ENCODE measurements at places on chromosomes 7 and 10.

GRCh38 chr7:91330866-91331265 is 66.6 kb downstream of the FZD1 start:
- DNase-seq = no peak

DNA sequence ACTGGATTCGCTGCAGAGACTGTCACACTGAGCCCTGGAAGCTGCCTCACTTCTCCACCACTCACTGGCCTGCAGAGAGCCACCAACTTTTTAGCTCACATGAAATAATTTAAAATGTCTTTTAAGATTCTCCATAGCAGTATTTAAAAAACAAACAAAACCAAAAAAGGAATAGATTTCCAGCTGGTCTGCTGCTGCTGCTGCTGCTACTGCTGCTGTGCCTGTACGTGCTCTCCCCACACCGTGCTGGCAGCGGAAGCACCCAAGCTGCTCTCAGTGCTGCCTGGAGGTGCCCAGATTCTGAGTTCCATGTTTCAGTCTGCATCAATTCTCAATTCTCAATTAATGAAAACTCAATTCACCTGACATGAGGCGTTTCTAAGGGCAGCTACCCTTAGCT is 146.0 kb downstream of the USP6NL start:
- no peak for DNase-seq

GRCh38 chr10:21673668-21674067 is 139.6 kb downstream of the MLLT10 start:
- no peak for DNase-seq

DNA sequence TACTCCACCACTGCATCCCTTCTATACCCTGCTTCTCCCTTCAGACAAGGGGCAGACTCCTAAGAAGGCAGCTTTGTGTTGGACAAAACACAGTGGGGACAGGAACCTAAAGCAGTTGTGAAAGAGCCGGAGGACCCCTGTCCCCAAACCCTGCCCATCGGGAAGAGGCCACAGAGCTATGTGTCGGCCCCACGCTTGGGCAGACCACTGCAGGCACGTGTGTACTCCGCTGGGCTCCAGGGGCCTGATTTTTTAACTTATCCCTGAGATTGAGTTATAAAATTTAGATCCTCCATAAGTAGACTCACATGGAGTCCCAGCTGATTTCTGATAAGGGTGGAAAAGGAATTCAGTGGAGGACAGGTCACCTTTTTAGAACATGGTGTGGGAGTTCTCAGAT is 310.5 kb downstream of the ADARB2 start:
- DNase-seq = no peak

GRCh38 chr10:5583525-5584175 is 58.9 kb downstream of the CALML3 start:
- no peak for DNase-seq

DNA sequence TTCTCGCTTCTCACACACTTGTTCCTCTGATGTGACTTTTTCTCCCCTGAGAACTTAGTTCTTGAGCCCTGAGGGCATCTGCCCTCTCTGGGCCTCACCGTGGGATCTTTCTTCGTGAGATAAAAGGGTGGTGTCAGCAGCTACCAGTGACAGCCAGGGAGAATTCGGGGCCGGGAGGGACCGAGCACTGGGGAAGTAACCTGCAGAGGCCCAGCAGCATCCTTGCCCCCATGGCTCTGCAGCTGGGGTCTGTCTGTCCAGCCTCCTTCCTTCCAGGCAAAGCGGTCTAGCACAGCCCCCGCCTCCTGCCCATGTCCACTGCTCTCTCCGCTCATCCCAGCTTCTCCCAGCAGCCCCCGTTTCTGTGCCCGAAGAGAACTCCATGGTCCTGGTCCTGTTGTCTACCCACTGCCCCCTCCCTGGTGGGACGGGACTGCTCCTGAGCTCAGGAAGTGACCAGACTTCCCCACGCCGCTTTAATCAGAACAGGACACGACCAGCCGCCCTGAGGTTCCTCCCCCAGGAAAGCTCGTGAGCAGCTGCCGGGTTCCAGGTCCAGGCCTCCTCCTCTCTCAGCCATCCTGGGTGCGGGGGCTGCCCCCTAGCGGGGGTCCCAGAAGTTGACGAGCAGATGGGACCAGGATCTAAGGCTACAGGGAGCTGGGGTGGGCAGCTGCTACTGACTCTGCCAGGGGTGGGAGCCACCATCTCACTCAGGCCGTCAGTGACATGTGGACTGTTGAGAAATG is 187.5 kb downstream of the WDR37 start:
- no peak for DNase-seq

DNA sequence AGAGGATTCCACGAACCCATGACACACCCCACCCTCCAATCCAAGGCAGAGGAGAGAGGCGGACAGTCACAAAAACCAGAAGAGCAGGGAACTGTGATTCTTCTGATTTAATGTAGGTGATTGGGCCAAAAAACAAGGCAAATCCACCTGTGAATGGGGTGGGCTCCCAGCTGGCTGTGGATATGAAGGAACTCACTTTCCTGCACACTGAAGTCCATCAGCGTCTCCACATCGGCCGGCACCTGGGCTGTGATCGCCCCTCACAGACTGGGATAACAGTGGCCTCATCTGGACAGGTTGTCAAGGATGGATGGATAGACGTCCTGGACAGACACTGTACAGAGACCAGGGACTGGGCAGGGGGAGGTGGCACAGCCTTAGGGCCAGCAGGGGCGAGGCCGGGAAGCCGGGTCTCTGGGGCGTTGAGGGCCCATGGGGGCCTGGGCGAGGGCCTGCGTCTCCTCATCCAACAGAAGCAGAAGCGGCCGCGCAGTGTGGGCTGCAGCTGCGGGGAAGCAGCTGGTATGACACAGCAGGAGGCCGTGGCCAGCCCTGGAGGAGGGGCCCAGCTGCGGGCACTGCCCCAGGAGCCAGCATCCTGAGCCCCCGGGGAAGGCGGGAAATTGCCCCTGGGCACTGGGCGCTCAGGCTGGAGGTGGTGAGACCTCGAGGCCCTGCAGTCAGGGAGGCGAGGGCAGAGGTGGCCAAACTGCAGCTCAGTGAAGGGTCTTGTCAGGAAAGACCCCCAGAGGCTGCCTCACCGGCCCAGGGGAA is 54.2 kb downstream of the DIP2C start:
- DNase-seq = no peak

DNA sequence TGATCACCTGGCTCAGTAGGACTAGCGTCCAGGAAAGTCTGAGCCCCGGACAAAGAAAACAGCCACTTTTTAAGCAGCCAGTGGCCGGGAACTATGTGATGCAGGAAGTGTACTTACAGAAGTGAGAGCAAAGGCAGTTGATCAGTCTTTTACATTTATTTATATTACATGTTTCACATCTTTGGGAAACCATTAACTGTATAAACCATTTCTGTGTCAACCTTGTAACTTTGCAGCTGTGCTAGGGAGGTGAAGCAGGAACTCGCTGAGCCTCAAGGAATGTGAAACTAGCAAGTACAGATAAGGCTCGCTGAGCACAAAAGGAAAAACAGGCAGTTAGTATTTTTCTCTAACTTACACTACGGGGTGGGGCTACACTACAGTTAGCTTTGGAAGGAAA is 39.9 kb upstream of the HECW1 start:
- no peak for DNase-seq

DNA sequence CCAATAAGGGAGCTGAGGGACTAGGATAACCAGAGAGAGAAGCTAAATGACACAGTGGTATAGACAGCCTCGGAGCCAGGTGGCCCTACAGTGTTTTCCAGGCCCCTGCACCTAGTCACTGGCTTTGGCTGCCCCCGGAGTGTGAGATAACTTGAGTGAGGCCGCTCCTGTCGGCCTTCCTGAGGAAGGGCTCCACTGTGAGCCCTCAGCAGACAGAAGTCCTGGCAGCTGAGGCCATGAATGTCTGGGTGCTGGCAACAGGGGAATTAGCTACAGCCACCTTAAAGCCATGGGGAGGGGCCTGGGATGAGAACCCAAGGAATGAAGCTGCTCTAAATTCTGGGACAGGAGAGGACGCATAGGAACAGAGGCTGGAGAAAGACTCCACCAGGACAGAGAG is 4.6 kb upstream of the GDF10 start:
- no peak for DNase-seq

DNA sequence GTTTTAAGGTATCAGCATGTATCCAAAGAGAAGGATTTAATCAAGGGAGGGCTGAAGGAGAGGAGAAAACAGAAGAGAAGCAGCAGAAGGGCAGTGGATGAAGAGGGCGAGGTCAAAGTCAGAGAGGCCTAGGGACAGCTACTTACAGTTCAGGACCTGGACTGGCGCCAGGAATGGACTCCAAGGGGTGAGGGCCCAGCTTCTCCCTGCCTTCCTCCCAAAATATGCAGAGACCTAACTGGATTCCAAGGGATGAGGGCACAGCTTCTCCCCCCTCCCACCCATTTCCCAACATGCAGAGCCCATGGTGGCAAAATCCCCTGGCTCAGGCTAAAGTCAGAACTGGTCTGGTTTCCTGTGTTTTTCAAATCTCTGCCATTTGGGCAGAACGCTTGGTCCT is 3.4 kb upstream of the TCF7L2 start:
- DNase-seq = no peak

GRCh38 chr7:131194070-131194865 is 133.4 kb upstream of the MKLN1 start:
- no peak for DNase-seq

DNA sequence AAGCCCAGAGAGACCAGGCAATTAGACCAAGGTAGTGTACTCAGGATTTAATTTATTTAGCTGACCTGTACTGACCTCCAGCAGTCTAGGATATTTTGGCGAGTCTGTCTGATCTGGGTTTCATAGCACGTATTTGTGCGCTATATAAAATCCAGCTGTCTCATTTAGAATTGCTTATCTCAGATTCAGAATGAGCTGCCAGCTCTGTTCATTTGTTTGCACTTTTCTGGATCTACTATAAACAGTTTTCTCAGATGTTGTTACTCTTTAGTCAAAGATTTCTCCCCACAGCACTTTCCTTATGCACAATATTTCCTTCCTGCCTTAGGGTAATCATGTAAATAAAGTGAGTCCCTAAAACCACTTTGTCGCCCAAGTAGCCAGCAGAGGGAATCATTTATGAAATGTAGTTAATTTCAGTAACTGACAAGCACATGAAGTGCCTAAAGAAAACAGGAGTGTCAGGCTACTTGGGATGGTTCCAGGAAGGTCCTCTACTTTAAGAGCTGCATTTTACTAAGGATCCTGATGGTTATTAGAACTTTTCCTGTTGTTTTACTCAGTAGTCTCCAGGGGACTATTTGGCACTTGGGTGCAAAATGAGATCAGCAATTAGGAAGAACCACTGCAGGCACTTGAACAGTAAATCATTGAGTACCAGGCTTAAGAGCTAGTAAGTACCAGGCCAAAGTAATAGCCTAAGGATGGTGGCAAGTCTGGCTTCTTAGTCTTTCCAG is 226.4 kb downstream of the TWIST1 start:
- no peak for DNase-seq

DNA sequence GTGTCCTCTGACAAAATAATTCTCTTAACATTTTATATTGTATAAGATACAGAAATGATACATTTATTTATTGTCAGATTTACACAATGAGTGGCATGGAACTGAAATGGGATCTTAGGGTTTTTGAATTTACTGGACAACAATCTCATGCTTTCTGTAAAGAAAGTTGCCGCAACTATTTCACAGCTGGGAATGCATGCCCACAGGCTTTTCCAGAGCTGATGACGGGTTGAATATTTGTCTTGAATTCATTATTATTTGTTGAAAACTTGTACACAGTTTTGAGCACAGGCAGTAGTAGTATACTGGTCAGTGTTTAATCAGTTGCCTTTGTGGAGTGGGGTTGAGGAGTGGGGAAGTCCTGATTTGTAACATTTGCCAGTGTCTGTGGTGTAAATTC is 20.5 kb upstream of the MRC1 start:
- DNase-seq = no peak

DNA sequence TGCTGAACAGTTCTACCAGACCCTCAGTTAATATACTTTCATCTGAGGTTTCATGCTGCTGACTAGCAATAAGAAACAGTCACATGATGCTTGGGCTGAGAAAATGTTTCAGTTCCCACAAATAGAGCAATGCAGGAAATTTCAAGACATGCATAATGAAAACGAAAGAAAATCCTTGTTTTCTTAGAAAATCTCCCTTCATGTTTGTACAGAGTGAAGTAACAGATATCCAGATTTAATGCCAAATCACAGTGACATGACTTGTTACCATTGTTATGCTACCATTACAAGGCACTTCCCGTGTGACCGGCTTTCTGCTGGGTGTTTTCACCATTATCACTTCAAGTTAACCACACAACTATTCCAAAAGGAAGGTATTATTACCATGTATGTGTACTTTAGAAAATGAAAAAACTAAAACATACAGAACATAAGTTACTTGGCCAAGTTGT is 121.7 kb downstream of the DOCK4 start:
- no peak for DNase-seq

DNA sequence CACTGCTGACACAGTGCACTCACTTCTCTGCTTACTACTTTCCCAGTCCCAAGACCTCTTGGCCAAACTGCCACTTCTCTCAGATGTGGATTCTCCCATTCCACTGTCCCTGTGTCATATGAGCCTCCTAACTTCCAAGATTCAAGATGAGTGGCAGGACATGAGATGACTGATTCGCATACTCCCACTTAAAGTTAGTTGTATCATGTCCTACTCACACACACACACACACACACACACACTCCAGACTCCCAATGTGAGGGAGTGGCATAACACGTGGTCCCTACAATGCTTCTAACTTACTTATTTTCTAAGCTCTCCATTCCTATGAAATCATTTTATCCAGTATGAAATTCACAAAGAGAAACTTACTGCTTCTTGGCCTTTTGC is 67.0 kb upstream of the CAV2 start:
- DNase-seq = no peak

DNA sequence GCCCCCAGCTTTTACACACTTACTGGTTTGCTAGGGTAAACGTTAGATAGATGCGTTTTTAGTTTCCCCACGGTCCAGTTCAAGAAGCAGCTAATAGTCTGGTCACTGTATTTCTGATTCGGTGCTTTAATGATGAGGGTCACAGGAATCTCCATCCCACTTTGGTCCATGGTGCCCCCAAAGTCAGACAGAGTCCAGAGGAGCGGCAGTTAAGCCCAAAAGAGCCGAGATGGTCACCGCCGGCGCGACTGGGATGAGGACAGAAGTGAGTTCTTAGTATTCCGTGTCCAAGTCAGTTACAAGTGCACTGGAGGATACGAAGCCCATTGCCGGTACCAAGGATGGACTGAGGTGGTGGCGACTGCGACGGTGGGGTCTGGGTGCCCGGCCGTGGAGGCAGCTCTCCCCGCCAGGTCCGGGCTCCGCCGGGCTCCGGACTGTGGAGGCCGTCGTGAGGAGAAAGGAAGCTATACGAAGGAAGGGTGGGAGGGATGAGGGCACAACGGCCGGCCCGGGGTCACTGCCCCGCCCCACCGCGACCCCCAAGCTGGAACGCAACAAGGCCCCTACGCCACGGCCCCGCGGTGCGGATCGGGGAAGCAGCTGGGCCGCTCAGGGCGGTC is 663 bp downstream of the HERPUD2 start:
- DNase-seq = no peak

All from GOT3 (cell line).